ENCODE measurements at places on chromosomes 6 and 20.

DNA sequence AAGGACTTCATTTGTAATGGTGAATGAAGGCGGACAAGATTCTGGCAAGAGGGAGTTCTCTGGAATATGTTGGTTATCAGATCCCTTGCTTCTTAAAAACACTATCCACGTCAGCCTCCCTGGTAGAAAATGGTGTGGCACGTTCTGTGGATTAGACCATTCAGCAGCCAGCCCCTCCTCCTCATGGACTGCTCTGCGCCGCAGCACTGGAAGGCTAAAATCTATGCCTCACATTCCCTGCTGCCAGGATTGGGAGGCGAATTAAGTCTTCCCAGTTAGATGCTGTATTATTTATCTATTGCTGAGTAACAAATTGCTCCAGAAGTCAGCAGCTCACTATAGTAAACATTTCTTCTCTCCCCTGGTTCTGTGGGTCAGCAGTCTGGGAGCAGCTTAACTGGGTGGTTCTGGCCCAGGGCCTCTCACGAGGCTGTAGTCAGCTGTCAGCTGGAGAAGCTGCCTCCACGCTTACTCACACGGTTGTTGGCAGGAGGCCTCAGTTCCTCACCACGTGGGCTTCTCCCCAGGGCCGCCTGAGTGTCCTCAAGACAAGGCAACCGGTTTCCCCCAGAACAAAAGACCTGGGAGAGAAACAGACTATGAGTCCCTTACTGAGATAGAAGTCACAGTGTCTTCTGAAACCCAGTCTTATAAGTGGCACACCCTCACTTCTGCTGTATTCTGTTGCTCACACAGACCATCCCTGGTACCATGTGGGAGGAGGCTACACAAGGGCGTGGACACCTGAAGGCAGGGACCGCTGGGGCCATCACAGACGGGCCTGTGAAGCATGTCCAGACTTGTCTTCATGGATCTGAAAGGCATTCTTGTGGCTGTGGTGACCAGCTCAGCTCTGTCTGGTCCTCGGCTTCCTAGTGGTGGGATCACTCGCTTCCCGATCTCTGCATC is 101.0 kb downstream of the NRN1 start:
- DNase-seq, result no peak

DNA sequence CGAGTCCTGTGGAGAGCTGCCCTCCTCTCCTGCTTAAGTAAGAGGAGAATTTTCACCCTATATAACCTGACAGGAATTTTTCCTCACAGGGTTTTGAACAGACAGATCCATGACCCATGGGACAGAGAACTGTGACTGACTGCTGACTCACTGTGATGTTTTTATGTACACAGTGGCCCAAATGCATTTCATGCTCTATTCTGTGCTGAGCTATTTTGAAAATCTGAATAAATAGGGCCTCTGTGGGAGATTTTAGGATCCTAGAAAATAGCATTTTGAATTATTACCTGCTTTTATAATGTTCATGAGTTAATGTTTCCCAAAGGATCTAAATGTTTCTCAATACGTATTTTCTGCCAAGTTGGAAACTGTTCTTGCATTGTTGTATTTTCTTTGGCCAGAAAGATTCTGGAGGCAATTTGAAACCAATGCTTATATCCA is 577.4 kb downstream of the HTR1B start:
- no peak for DNase-seq

GRCh38 chr20:46362921-46363867 is 43.2 kb downstream of the ELMO2 start:
- no peak for DNase-seq

DNA sequence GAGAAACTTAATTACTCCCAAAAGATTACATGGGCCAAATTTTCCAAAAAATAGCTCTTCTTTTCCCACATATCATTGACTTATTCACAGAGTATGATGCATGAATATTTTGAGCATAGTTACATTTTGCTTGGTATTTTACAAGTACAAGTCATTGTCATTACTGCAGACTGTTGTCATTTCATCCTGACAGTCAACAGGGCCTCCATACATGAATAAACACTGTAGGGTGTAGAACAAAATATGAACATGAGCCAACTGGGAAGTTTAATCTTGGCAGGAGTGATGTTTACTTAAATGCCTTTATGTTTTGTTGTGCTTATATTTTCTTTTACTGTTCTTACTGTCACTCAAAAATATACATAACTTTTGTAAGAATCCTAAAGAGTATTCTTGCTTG is 340.7 kb downstream of the ADGRB3 start:
- DNase-seq, result no peak

DNA sequence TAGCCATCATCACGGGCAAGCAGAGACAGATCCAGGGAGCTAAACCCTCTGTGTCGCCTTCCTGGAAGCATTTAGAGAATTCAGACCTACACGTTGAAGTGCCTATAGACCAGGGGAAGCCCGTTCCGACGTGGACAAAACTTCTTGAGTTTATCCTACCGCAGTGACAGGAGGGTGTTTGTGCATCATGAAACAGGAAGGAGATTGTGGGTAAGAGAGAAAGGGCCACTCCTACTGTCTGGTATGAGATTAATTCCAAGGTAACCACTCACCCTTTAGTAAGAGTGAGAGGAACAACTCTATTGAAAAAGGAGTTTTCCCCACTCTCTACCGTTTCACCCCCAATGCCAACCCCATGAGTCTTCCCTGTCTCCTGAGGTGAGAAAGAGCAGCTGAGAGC is 133.7 kb downstream of the TFAP2C start:
- no peak for DNase-seq

DNA sequence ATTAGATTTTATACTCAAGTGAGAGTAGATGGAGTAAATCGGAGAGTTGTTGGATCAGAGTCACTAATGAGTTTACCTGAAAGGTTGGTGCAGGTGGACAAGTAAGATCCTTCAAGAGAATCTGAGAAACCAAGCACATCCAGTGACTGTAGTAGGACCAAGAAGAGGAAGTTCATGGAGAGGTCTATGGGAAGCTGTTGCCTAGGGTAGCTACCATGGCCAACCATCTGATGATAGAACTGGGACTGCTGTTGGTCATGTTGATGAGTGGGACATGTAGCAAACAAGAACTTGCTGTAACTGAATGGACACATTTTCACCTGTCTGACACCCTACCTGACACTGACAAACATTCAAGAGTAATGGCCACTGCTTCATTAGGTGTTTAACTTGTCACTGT is 11.3 kb upstream of the ADGB start:
- no peak for DNase-seq

GRCh38 chr6:44025226-44025625 is 102.0 kb downstream of the MRPL14 start:
- no peak for DNase-seq

DNA sequence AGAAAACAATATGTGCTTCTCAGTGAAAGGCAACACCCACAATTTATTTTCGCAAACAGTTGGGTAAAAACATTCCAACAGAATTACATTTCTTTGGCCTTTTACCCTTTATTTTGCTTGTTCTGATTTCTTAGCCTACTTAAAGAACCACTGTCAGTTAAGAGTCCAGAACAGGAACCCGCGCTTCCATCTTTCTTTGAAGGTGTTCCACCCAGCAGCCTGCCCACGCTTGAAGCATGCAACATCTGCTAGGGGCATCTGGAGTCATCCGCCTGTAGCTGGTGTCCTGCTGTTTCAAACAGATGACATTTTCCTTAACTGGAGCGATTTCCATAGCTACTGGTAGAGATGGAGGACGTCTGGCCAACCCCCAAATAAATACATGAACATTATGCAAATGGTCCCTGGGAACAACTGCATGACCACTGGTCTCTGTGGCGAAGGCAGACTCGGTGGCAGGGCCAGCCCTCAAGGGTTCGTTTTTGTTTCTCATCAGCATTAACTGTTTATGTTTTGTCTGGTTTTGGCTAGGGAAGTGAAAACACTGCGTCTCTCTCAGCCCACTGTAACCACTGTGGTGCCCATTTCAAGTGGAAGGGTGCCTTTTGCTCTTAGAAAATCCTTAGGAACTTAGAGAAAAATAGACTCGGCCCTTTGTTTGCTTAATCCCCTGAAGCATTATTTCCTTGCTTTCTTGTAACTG is 51.6 kb downstream of the LAMA4 start:
- DNase-seq, result no peak

DNA sequence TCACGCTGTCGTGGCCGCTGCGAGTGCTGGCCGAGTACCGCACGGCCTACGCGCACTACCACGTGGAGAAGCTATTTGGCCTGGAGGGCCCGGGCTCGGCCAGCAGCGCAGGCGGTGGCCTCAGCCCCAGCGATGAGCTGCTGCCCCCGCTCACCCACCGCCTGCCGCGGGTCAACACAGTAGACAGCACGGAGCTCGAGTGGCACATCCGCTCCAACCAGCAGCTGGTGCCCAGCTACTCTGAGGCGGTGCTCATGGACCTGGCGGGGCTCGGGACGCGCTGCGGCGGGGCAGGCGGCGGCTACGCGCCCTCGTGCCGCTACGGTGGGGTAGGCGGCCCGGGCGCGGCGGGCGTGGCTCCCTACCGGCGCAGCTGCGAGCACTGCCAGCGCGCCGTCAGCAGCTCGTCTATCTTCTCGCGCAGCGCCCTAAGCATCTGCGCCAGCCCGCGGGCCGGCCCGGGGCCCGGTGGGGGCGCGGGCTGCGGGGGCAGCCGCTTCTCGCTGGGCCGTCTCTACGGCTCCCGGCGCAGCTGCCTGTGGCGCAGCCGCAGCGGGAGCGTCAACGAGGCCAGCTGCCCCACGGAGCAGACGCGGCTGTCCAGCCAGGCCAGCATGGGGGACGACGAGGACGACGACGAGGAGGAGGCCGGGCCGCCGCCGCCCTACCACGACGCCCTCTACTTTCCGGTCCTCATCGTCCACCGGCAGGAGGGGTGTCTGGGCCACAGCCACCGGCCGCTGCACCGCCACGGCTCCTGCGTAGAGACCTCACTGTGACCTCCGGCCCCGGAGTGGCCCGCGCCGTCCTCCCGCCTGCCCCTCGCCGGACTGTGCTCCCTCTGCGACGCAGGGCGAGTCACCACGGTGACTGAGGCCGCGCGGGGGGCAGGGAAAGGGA is 5.7 kb downstream of the TMEM151B start:
- no peak for DNase-seq

- no peak for DNase-seq
Measured at GRCh38 chr6:57108691-57109090, 18.7 kb downstream of the ZNF451 start.

GRCh38 chr6:170423030-170423429 is 116.5 kb downstream of the FAM120B start:
- no peak for DNase-seq

DNA sequence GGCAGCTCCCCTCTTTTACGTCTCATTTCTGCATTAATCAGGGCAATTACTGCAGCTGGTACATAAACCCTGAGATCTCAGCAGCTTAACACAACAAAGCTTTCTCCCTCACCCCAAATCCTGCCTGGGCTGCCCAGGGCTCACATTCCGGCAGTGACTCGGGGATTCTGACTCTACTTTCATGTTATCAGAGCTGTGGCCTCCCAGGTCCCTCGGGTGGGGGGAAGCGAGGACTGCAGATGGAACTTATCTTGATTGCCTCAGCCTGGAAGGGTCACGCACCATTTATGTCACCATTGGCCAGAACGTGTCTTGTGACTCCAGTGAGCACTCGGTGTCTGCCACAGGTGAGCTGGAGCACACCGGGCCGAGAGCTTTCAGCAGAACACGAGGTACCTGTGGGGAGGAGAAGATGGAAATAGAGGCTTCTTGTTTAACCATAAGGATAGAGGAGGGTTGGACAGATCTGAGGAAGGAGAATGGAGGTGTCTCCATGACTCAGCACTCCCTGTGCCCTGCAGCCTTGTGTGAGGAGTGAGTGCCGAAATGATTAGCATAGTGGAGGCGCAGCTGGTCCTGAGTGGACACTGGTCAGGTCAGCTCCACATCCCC is 88.5 kb upstream of the EXOC2 start:
- no peak for DNase-seq

- no peak for DNase-seq
Measured at GRCh38 chr6:163668061-163668426, 253.5 kb downstream of the QKI start.

- no peak for DNase-seq
Measured at GRCh38 chr20:36501367-36502006, 39.8 kb upstream of the MYL9 start.

GRCh38 chr20:45445805-45446562 is 23.6 kb upstream of the WFDC2 start:
- no peak for DNase-seq

- DNase-seq, result no peak
Measured at GRCh38 chr6:159910342-159910741, 19.6 kb downstream of the MAS1 start.

- peak; percentile 3 for DNase-seq
Measured at GRCh38 chr6:124423621-124424020, 538.6 kb upstream of the RNF217 start.

GRCh38 chr6:168097221-168097620 is 18.2 kb upstream of the FRMD1 start:
- DNase-seq, result no peak

GRCh38 chr6:16850681-16851026 is 89.4 kb upstream of the ATXN1 start:
- no peak for DNase-seq

DNA sequence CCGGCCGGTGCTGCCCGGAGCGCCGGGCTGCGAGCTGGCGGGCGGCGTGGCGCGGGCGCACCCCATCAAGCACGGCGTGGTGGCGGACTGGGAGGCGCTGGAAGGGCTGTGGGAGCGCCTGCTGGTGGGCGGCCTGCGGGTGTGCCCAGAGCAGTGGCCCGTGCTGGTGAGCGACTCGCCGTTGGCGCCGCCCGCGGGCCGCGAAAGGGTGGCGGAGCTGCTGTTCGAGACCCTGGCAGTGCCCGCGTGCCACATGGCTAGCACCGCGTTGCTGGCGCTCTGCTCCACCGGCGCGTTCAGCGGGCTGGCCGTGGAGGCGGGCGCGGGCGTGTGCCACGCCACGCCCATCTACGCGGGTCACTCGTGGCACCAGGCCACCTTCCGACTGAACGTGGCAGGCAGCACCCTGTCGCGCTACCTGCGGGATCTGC is 517 bp downstream of the ACTL10 start:
- DNase-seq, result no peak

GRCh38 chr20:58822149-58822548 is 28.6 kb downstream of the GNAS-AS1 start:
- no peak for DNase-seq

GRCh38 chr6:155333414-155333813 is 19.1 kb upstream of the TFB1M start:
- DNase-seq, result no peak

DNA sequence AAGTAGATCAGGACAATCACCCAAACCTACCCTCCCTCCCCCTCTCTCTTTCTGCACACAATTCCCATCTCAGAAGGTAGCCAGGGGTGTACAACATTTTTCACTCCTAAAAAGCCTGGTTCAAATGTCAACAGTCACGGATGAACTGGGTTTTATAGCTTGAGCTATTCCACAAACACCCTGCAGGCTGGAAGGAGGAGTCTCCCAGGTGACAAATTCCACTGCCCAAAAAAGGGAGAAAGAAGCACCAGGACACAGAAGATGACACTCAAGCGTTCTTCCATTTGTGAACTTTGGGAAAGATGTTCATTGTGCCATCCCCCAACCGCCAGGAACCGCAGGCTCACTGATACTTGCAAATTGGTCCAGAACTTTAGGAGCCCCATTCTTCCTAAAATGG is 111.5 kb upstream of the NFATC2 start:
- no peak for DNase-seq

Measured in Jurkat, Clone E6-1 (cell line).